Activated B cell treated with CpG ODN at 0.5 μM for 24 hours (primary cell): ENCODE measurements at places on chromosomes 1 and 21. TPM values are rescaled to one million over a fixed set of nuclear protein-coding genes. Genes with fewer than 3 reads are reported as not detected.

CFHR2 gene
- not detected in 2 replicates for total RNA-seq

DCDC2B gene
- not detected in 2 replicates for total RNA-seq

REN gene
- not detected in 2 replicates for total RNA-seq

UBE2U gene
- total RNA-seq: not detected in 2 replicates
